ENCODE measurements at places on chromosomes 7 and 10.
A peak's percentile ranks its signal among the peaks of the same experiment; 100 is the strongest.

DNA sequence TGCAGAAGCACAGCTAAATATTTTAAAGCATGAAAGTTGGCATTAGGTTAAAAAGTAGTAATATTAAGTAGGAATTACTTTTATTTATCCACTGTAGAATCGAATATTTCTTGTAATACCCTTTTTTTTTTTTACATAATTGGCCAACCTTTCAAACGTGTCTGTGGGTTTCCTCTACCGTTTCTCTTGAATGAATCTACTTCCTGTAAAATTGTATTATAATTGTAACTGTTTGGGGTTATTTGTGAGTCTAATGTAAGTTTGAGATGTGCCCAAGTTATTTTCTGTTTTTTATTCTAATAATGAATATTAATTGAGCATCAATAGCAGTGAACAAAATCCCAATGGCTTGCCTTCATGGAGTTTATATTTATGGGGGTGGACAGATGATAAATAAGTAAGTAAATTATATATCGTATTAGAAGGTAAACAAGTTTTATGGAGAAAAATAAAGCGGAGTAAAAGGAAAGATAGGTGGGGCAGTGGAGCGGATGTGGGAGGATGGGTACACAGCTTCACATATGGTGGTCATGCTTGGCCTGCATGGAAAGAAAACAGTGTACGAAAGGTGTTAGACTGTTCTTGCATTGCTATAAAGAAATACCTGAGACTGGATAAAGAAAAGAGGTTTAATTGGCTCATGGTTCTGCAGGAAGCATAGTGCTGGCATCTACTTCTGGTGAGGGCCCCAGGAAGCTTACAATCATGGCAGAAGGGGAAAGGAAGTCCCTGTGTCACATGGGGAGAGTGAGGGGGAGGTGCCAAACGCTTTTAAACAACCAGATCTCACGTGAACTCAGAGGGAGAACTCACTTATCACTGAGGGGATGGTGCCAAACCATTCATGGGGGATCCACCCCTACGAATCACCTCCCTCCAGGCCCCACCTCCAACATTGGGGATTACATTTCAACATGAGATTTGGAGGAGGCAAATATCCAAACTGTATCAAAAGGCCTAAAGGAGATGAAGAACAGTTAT is 5.4 kb downstream of the TSPAN13 start:
- DNase-seq: no peak

- no peak for DNase-seq
Measured at GRCh38 chr7:35258868-35259522, 5.1 kb upstream of the TBX20 start.

DNA sequence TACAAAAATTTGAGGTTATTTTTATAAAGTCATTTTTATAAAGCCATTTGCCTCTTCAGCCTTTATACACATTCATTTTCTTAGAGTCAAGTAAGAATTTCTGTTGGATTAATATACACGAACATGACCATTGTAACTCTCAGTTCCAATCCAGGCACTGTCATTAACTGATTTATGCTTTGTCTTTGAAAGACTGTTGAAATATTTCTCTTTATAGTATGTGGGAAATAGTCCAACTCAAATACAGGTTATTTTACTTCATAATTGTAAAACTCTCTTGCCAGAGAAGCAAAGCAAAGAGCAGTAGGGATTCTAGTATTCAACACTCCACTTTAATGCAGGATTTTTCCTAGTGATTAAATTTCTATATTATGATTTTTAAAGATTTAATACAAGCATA is 36.5 kb upstream of the PAPSS2 start:
- DNase-seq: no peak

GRCh38 chr10:127977357-127978009 is 70.6 kb downstream of the PTPRE start:
- peak; percentile 95 for DNase-seq

DNA sequence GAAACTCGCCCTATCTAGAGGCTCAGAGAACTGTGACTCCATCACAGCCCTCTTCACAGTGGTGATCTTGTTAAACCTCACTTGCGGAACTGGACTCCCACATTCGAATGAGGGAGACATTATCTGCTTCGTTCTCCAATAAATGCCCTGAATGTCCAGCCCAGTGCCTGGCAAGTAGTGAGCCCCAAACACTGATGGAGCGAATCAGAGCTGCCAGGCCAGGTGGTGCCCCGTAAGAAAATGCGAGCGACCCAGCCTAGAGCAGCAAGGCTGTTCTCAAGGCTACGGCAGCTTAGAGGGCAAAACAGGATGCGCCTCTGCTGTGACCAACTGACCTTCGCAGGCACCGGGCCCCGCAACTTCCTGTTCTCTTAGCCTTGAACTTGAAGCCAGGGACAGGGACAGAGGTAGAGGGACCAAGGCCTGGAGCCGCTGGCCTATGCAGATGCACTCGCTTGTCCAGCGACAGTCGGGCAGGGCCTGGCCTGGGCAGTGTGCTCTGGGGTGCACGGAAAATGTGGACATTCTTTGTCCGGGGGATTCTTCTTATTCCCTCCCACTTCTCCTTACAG is 217.6 kb downstream of the TCERG1L start:
- no peak for DNase-seq

DNA sequence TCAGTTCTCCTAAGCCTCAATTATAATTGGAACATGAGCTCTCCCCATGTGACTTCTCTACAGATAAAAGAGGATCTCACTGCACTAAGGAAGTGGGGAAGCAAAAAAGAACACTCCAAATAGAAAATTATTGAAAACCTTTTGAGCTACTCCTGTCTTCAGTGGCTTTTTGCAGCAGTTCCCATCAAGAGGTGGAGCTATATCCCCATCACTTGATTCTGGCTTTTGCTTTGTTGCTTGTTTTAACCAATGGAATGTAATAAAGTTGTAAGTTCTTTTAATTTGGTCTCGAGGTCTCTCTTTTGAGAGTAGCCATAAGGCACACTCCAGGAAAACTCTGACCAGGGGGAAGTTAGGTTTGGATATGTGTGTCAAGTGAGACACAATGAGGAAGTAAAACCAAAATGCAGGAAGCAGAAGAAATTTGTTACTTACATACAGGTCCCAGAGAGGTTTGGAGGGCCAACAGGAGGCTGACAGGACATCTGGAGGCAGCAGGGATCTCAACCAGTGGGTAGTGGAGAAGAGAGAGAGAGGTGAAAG is 569.4 kb downstream of the HTR7 start:
- DNase-seq: peak; percentile 21

DNA sequence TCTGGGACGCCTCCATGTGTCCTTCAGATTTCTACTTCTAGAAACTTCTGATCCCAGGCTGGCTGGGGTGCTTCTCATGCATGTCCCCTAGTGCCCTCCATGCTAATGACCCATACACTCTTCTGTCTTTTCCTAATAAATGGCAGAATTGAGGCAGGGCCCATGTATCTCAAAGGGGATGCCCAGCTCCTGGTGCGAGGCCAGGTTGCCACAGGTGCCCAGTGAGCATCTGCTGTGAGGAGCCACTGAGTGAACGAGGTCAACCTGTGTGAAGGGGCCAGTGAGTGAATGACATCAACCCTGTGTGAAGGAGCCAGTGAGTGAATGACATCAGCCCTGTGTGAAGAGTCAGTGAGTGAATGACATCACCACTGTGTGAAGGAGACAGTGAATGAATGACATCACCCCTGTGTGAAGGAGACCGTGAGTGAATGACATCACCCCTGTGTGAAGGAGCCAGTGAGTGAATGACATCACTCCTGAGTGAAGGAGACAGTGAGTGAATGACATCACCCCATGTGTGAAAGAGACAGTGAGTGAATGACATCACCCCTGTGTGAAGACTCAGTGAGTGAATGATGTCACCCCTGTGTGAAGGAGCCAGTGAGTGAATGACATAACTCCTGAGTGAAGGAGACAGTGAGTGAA is 478.9 kb downstream of the PTPRN2 start:
- no peak for DNase-seq

DNA sequence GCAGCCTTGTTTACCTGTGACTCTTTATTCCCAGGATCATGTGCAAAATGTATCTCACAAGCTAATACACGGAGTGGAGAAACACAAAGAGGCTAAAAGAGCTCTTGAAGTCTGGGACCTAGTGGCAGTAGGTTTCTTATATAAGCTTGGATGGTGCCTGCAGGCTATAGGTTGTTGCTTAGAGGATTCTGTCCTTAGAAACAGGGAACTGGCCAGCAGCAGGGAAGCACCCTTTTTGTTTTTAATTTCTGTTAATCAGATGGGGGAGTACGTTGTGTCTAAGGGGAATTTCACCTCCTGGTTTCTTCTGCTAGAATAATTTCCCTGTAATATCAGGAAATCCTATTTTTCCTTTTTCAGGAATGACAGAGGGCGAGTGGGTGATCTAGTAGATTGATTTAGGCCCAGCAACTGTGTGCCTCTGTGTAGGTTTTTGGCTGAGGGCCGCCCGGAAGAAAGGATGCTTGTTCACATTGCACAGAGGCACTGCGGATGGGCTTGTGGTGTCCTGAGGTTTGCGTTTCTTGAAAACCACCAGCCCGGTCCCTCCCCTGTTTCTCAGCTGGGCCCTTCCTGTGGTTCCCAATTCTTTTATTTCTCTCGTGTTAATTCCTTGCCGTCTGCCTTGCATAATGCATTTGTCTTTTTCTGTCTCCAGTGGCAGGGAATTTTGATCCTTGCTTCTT is 158.0 kb downstream of the CAMK1D start:
- no peak for DNase-seq

DNA sequence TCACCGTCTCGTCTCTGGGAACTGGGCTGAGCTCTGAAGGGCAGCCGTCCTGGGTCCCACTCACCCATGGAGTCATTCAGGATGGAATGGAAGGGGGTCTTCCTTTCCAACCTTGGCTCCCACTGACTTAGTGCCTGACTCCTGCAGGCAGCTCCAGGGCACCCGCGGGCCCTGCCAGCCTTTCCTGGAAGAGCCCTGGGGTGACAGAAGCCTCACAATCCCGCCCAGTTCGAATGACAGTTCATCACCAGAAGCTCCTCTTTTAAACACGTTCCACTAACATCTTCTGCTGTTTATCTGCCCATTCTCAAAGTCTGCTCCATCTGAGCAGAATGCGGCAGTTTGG is 110.6 kb downstream of the TNS3 start:
- no peak for DNase-seq

- DNase-seq: no peak
Measured at GRCh38 chr7:106058928-106059324, 53.2 kb downstream of the SYPL1 start.

GRCh38 chr10:122168598-122169394 is 102.3 kb upstream of the BTBD16 start:
- DNase-seq: no peak

- peak; percentile 20 for DNase-seq
Measured at GRCh38 chr10:103905441-103905840, 12.5 kb downstream of the STN1 start.
